ENCODE measurements at places on chromosomes 6 and 20.

DNA sequence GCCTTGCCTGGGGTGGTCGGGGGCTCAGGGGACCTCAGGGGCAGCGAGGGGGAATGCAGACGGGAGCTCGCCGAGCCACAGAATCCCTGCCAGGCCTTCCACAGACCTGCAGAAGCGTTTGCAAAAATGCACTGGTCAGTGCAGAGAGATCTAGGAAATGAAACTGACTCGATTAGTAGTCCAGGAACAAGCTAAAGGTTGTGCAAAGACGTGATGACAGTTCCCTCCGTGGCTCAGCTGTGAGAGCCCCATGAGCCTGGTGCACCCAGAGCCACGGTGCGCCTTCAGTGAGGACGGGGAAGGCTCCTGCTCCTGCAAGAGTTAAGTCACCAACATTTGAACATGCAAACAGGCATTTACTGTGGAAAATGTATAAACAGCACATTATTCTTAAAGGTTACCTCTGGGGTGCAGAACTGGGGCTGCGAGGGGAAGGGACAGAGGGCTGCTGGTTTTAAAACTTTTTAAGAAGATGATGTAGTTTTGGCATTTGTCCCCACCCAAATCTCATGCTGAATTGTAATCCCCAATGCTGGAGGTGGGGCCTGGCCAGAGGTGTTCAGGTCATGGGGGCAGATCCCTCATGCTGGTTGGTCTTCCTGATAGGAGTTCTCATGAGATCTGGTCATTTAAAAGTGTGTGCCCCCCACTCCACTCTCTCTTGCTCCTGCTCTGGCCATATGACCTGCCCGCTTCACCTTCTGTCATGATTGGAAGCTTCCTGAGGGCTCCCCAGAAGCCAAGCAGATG, 147.3 kb downstream of the DLL1 start:
- peak; percentile 34 for DNase-seq
- H3K27me3 ChIP-seq: peaks cover 8% of the 10 kb centered on the region
- no peak overlapping the region for H3K4me3 ChIP-seq
- H3K36me3 ChIP-seq: no peaks in the 10 kb centered on the region

GRCh38 chr20:50541606-50542041, 31.4 kb downstream of the PTPN1 start:
- peaks cover 5% of the 10 kb centered on the region for H3K36me3 ChIP-seq
- H3K27me3 ChIP-seq: no peaks in the 10 kb centered on the region
- H3K4me1 ChIP-seq: peaks cover 31% of the 10 kb centered on the region
- no peak overlapping the region for H3K4me3 ChIP-seq

DNA sequence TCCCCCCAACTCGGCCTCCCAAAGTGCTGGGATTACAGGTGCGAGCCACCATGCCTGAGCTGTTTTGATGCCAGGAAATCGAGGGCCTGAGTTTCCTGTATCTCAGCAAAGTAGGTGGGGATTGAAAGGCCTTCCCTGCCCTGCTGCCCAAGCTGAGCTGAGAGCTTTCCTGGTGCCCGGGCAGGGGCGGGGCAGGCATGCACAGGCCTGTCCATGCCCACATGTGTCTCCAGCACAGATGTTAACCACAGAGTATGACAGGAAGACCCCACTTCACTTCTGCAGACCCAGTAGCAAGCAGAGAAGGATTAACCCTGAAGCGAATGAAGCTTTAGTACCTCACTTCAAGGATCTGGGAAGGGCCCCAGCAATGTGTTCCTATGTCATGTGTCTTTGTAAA, 66.0 kb downstream of the GPR6 start:
- no peak overlapping the region for H3K4me3 ChIP-seq
- H3K4me1 ChIP-seq: peaks cover 11% of the 10 kb centered on the region
- H3K27me3 ChIP-seq: no peaks in the 10 kb centered on the region
- no peaks in the 10 kb centered on the region for H3K36me3 ChIP-seq

DNA sequence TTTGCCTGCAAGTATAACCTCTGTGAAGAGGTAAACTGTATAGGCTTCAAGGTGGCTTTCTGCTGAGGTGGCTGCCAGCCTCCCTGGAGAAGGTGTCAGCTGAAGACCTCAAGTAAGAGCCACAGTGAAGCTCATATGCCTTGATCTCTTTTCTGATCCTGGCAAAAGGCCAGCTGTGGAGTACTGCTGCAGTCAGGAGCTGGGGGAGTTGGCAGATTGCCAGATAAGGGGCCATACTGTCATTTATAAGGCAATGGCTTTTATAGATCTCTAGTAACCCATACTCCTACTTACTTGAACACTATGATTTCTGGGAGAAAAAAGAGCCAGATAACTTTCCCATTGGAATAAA, 8.8 kb upstream of the CEP85L start:
- H3K4me1 ChIP-seq: peaks cover 13% of the 10 kb centered on the region
- peak; percentile 71 for DNase-seq
- no peak overlapping the region for H3K27ac ChIP-seq

GRCh38 chr20:59223182-59223601, 59.6 kb downstream of the ZNF831 start:
- no peaks in the 10 kb centered on the region for H3K36me3 ChIP-seq
- peaks cover 44% of the 10 kb centered on the region for H3K27me3 ChIP-seq

GRCh38 chr20:33777816-33778215, 33.3 kb upstream of the CHMP4B start:
- H3K36me3 ChIP-seq: peaks cover 4% of the 10 kb centered on the region
- no peaks in the 10 kb centered on the region for H3K27me3 ChIP-seq
- no peak overlapping the region for H3K4me3 ChIP-seq
- H3K4me1 ChIP-seq: peaks cover 11% of the 10 kb centered on the region
- peak overlapping the region; percentile 35 for H3K27ac ChIP-seq

Measured in type B pancreatic cell (in vitro differentiated cells).